Activated naive CD4-positive, alpha-beta T cell treated with anti-CD3 and anti-CD28 coated beads for 36 hours (primary cell): ENCODE measurements at places on chromosomes 3 and 15. TPM values are rescaled to one million over a fixed set of nuclear protein-coding genes. Genes with fewer than 3 reads are reported as not detected.

The BMF gene
- 10.3 TPM for total RNA-seq

The ACTRT3 gene
- total RNA-seq, result not detected

The CCR2 gene
- not detected for total RNA-seq

GRCh38 chr3:103512595-103512994 is 1077.8 kb downstream of the ZPLD1 start:
- no peak for DNase-seq

The KLF15 gene
- 0.62 TPM for total RNA-seq

- no peak for DNase-seq
These were observed 143.0 kb downstream of the TNIK start for GRCh38 chr3:171317171-171317570.

DNA sequence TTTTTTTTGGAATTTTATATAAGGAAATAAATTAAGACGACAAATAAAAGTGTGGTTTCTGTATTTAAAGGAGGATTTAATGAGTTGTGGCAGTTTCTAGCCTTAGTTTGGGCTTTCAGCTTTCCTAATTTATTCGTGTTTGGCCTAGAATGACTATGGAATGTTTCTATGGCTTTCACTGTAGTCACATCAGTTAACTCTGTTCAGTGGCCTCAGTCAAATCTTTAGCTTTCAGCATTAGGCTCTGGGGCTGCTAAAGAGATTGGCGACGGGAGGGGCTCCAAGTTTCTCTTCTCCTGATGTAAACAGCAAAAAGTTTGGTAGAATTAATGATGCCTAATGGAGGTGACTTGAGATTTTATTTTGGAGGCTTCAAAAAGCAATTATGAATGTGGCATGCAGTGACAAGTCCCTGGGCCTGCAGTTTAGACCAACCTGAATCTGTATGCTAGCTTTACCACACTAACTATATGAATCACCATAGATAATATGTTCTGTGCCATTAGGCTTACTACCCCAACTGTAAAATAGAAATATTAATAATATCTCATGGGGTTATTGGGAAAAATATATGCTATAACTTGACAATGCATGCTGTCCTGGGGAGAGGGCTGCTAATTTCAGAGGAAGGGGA is 47.1 kb upstream of the ADGRG7 start:
- no peak for DNase-seq
